ENCODE measurements at places on chromosomes 7 and 10.
A peak's percentile ranks its signal among the peaks of the same experiment; 100 is the strongest.

DNA sequence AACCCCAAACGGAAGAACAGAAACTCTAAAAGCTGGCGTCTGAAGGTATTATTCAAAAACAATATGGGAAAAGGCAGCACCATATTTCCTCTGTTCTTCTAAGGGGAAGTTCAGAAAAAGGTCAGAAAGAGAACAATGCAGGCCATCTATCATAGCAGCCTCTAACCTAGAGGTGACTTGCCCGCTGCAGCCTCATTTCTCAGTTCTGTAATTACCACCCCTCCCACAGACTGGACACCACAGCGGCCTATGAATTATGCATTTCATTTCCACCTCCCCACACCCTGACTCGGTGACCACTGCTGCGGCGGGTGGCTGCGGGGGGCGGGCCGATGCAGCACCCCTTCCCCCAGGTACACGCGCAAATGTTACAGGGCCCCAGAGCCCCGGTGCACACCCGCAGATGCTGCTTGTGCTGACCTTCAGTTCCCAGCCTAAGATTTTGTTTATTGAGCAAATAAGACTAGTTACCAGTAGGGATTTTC, 125.5 kb downstream of the CLEC2L start:
- DNase-seq = no peak

DNA sequence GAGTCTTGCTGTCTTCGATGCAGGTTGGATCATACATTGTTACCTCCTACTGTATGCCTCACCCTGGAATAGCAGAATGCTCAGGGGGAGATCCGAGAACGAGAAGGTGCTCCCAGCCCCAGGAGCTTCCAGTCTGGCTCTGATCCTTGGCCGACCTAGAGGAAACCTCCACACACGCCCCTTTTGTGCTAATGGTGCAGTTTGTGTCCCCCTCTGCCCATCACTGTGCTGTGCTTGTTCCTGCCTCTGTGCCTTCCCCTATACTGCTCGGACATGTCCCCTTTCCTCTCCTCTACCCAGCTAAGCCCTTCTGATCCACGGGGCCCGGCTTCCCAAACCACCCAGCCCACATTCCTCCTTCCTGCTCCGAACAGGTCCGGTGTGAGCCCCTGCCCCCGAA, 32.5 kb downstream of the ZNF775 start:
- DNase-seq = no peak

DNA sequence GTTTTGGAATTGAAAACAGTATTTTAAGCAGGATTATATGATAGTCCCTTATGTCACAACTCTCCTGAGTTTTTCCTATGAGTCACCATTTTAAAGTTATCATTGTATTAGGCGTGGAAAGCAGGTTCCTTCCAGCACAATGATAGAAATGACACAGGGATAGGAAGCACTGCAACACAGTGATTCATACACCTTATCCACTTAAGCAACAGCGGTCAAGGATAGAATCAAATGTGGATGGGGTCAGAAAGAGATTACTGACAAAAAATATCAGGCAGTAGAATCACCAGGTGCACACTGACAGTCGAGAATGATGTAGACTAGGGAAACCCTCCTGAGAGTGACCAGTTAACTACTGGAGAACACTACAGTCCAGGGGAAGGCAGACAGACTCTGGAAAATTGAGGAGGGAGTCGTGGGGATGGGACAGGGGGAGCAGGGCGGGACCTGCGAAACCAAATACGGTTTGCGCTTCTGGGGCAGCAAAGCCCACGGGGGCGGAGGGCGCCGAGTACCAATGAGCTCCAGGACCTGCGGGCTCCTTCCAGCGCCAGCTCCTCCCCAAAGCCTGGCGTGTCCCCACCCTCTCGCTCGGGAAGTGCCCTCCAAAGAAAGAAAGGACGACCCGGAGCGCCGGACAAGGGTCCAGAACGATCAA, 479 bp downstream of the PNPLA8 start:
- DNase-seq = peak; percentile 92

DNA sequence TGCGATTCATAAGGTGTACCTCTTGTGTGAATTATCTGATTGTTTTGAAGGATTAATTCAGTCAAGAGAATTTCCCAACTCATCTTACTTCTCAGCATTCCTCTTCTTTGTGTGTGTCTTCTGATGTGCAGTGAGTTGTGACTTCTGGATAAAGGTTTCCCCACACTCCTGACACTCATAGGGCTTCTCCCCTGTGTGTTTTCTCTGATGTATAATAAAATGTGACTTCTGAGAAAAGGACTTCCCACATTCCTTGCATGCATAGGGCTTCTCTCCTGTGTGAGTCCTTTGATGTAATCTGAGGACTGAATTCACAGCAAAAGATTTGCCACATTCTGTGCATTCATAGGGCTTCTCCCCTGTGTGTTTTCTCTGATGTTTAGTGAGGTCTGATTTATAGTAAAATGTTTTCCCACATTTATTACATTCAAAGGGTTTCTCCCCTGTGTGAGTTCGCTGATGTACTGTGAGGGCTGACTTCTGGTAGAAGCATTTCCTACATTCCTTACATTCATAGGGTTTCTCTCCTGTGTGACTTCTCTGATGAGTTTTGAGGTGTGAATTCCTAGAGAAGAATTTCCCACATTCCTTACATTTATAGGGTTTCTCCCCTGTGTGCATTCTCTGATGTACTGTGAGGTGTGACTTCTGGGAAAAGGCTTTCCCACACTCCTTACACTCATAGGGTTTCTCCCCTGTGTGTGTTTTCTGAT, 24.2 kb downstream of the ZNF25 start:
- no peak for DNase-seq

- DNase-seq = no peak
Measured at GRCh38 chr7:103466814-103467213, 20.8 kb upstream of the SLC26A5 start.

DNA sequence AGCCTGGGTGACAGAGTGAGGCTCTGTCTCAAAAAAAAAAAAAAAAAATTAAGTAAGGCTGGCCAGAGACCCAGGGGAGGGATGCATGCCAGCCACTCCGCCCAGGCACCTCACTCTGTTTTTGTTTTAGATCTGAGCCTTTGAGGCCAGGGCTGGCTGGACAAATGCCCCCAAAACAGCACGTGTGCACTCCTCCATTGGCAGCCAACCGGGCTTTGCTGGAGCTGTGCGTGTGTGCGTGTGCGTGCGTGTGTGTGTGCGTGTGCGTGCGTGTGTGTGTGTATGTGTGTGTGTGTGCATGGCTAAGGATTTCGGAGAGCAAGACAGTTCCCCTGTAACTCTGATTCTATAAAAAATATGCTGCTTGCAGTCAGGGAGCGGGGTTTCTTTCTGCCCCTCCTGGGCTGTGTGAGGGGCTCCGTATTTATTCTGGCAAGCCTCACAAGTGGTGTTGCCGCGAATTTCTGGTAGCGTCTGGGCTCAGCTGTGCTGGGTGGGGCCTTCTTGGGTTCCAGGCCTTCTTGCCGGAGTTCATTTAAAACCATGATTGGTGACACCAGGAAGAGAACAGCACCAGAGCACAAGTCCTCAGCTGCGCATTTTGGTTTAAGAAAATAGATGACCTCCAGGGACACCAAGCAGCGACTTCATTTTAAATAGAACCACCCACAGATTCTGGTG, 28.1 kb upstream of the UNCX start:
- DNase-seq = no peak

GRCh38 chr7:38413784-38414183, 140.3 kb upstream of the TARP start:
- no peak for DNase-seq

GRCh38 chr10:129761981-129762956, 201.8 kb downstream of the EBF3 start:
- DNase-seq = no peak

DNA sequence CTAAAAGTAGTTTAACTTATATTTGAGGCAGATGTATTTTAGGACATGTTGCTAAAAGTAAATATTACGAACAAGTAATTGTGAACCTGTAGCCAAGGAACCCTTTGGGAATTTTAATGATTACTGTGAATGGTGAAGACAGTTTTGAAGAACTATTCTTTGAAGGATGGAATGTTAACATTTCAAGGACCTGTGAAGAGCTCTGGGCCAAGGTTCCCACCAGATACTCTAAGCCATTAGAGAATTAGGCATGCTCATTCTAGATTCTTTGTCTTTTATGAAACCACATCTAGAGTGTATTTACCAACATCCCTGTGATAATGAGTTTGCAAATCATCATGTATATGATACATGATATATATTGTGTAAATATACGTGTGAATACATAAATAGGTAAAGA, 99.8 kb downstream of the SEPTIN7 start:
- DNase-seq = no peak

DNA sequence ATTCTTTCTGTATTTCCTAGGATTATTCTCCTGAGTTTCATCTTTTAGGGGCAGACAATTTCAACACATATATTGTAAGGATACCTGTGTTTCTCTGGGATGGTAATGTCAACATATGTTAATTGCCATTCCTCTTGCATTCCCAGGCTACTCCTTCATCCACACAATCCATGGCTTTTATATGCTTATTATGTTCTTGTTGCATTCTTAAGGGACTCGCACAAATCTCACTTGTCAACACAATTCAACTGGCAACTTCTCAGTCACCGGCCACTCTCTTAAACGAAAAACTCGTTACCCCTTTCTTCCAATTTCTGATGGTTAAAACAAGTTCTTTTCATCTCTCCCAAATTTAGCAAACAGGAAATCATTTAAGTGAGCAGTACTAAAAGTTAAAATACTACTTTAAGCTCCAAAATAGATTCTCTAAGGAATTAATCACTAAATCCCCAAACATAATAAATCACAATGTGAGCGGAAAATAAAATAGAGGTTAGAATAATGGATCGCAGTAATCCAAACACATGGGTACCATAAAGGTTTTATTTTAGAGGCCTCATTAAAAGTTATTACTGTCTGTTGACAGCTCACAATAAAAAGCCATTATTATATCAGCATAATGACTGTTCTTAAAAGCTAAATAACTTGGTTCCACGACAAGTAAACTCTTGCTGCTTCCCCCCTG, 223.2 kb downstream of the ELMO1 start:
- no peak for DNase-seq

DNA sequence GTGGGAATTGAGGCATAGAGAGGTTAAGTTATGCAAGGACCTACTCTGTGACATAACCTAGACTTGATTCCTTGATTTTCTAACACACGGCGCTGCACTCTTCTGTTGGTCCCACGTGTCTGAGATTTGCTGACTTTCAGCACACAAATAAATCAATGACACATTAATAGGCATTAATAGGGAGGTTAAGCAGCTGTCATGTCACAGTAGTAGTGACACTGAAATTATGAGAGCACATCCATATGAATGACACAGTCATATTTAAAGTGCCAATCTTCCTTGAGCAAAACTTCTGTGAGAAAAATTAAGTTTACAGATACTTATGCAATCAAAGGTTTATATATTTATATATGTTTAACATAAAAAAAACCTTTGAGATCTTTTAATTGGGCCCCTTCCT, 805.4 kb upstream of the SORCS1 start:
- no peak for DNase-seq

GRCh38 chr7:115805458-115805857, 225.1 kb downstream of the TFEC start:
- peak; percentile 98 for DNase-seq

- no peak for DNase-seq
Measured at GRCh38 chr7:105635197-105635596, 53.9 kb upstream of the EFCAB10 start.

GRCh38 chr7:2954433-2954853, 89.2 kb downstream of the CARD11 start:
- no peak for DNase-seq

DNA sequence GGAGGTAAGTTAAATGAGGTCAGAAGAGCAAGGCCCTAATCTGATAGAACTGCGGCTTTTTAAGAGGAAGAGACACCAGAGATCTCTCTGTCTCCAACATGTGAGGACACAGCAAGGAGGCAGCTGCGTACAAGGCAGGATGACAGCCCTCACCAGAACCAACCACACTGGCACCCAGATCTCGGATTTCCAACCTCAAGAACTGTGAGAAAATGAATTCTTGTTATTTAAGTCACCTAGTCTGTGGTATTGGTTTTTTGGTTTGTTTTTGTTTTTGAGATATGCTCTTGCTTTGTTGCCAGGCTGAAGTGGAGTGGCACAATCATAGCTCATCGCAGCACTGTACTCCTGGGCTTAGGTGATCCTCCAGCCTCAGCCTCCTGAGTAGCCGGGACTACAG, 127.2 kb downstream of the DLG5 start:
- DNase-seq = no peak

DNA sequence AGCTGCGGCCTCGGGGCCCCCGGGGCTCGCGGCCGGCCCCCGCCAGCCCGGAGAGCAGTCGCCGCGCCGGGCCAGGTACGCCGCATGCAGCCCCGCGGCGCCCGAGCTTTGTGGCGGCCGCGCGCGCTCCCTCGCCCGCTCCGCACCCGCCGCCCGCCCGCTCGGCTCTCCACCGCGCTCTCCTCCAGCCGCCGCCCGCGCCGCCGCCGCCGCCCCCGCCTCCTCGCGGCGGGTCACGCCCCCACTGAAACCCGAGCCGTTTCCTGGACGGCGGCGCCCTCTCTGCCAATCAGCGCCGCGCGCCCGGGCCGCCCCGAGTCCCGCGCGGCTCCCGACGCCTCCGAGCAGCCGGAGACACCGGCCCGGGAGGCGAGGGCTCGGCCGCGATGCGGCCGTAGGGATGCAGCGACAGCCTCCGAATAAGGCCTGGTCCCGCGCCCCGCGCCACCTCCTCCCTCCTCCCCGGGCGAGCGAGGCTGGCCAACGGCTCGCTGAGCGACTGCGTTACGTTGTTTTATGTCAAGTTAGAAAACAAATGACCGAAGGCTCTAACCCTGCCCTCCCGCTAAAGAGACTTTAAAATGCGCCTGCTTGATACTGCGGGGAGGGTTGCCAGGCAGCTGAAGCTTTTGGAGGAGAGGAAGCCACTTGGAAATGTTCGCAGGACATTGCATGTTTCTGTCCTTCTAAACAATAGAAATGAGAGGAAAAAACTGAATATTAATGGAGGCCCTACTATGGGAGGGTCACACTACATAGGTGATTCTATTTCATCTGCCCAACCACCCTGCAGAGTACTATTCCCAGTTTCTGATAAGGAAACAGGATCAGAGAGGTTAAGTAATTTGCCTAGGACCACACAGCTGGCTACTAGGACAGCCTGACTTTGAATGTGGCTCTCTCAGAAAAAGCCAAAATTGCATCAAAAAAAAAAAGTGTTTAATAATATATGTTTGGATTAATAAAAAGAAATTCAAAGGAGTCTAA, at the start of gene FGFR2:
Gene FGFR2 (minus strand): TSS at position 182 of the 987 bp plus-strand sequence. CDS start 4,627 bp downstream, outside the sequence.
- peak; percentile 34 for DNase-seq

DNA sequence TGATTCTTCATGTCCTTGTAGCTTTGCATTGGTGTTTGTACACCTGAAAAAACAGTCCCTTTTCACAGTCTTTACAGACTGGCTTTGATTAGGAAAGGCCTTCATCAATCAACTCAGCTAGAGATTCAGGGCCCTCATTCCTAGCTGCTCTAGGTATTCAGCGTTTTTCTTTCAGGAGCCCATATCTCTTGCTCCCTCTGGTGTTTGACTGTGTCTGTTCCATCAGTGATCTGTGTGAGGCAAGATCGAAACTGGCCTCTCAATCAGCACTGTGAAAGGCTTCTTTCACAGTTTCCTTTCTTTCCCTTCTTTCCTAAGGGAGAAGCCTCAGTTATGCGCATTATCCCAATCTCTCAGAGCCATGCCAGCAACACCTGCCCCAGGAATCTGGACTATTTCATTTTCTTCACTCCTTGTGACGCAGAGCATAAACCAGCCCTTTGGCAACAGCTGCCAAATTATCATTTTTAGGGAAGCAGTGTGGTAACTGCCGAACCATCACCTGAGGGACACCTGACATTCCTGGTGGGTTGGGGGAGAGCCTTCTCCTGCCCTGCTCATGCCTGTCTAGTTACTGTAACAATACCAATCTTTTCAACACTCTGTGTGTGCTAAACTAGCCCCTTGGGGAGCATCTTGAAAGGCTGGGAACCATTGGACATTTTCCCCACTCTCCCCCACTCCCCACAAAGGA, 75.7 kb upstream of the CCDC71L start:
- peak; percentile 65 for DNase-seq

Data from NCI-H2081 (cell line).